ENCODE measurements at places on chromosomes 5 and 9. TPM values are rescaled to one million over a fixed set of nuclear protein-coding genes. Genes with fewer than 3 reads are reported as not detected.

- no peaks in the 10 kb centered on the region for H3K36me3 ChIP-seq
- H3K4me3 ChIP-seq, result no peak overlapping the region
- DNase-seq, result no peak
- no peaks in the 10 kb centered on the region for H3K27me3 ChIP-seq
- no peaks in the 10 kb centered on the region for H3K4me1 ChIP-seq
- no peak overlapping the region for H3K27ac ChIP-seq
Measured at GRCh38 chr5:24609706-24610105, 35.1 kb downstream of the CDH10 start.

DNA sequence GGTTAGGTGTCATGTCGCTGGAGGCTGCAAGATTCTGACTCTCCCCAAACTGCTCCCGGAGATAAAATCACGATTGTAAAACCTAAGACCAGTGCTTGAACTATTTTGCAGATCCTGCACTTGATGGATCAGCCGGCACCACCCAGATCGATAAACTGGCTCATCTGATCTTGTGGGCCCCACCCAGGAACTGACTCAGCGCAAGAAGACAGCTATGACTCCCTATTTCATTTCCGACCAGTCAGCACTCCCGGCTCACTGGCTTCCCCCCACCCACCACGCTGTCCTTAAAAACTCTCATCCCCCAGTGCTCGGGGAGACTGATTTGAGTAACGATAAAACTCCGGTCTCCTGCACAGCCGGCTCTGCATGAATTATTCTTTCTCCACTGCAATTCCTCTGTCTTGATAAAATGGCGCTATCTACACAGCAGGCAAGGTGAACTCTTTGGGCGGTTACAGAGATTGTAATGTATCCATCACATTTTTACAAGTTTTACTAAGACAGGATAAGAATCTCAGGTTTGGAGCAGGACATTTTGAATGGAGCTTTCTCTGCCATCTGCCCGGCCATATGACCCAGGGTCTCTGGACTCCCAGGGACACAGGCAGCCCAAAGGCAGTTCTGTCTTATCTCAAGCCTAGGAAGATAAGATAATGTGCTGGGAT is 10.6 kb upstream of the PPP1R26 start:
- no peak overlapping the region for H3K4me3 ChIP-seq
- H3K27me3 ChIP-seq, result no peaks in the 10 kb centered on the region
- no peak overlapping the region for H3K27ac ChIP-seq
- no peak for DNase-seq

DNA sequence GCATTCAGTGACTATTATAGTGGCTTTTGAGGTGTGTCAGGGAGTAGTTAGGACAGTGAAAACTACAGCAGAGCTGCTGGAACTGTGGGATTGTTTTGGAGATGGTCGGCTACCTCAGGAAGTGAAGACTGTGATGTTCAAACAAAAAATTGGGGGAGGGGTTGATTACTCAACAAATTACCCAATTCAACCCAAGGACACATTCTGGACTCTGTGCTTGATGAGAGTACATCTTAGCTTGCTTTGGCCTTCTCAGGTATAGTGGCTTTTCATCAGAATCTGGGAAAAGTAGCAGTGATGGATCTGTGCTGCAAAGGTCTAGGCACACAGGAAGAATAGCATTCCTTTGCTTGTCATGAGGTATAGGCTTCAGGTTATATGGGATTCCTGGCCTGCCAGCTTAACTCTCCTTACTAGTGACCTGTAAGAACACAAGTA is 47.0 kb downstream of the SLC44A1 start:
- no peaks in the 10 kb centered on the region for H3K36me3 ChIP-seq
- H3K27ac ChIP-seq, result no peak overlapping the region
- H3K27me3 ChIP-seq, result no peaks in the 10 kb centered on the region
- H3K4me1 ChIP-seq, result no peaks in the 10 kb centered on the region
- no peak overlapping the region for H3K4me3 ChIP-seq

DNA sequence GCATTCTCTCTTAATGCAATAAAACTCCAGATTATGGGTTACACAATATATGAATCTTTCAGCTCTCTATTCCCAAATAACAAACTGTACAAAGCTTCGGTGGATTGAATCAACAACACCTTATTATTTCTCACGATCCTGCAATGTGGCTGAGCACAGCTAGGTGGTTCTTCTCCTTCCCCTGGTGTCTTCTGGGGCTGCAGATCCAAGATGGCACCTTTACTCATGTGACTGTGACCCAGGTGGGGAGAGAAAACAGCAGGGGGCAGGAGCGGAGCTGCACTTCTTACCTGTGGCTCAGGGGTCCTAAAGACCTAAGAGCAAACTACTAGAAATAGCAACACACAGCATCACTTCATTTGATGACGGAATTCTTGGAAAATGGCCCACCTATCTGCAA is 233.1 kb downstream of the IRX1 start:
- no peaks in the 10 kb centered on the region for H3K36me3 ChIP-seq
- H3K4me3 ChIP-seq, result no peak overlapping the region
- H3K4me1 ChIP-seq, result no peaks in the 10 kb centered on the region
- H3K27me3 ChIP-seq, result no peaks in the 10 kb centered on the region

- H3K27ac ChIP-seq, result no peak overlapping the region
- DNase-seq, result no peak
- H3K4me1 ChIP-seq, result no peaks in the 10 kb centered on the region
- no peaks in the 10 kb centered on the region for H3K27me3 ChIP-seq
Measured at GRCh38 chr5:121797681-121798518, 53.8 kb upstream of the FTMT start.

- DNase-seq, result no peak
- H3K27me3 ChIP-seq, result no peaks in the 10 kb centered on the region
- no peaks in the 10 kb centered on the region for H3K36me3 ChIP-seq
- no peak overlapping the region for H3K4me3 ChIP-seq
Measured at GRCh38 chr9:69273161-69273560, 51.9 kb upstream of the ENTREP1 start.

GRCh38 chr9:2593744-2594143 is 27.8 kb upstream of the VLDLR start:
- no peaks in the 10 kb centered on the region for H3K36me3 ChIP-seq
- no peaks in the 10 kb centered on the region for H3K4me1 ChIP-seq
- no peak overlapping the region for H3K27ac ChIP-seq
- no peaks in the 10 kb centered on the region for H3K27me3 ChIP-seq

DNA sequence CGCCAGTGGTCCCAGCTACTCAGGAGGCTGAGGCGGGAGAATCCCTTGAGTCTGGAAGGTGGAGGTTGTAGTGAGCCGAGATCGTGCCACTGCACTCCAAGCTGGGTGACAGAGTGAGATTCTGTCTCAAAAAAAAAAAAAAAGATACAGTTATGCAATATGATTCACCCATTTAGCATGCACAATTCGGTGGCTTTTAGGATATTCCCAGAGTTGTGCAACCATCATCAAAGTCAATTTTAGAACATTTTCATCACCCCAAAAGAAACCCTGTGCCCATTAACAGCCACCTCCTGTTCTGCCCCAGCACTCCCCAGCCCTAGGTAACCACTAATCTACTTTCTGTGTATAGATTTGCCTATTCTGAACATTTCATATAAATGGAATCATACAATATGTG is 4.3 kb upstream of the DHFR start:
- H3K4me1 ChIP-seq, result no peaks in the 10 kb centered on the region
- H3K27ac ChIP-seq, result no peak overlapping the region
- H3K36me3 ChIP-seq, result peaks cover 6% of the 10 kb centered on the region
- H3K27me3 ChIP-seq, result no peaks in the 10 kb centered on the region
- no peak for DNase-seq
- H3K4me3 ChIP-seq, result no peak overlapping the region

- H3K36me3 ChIP-seq, result no peaks in the 10 kb centered on the region
- H3K27ac ChIP-seq, result no peak overlapping the region
- no peaks in the 10 kb centered on the region for H3K4me1 ChIP-seq
- H3K4me3 ChIP-seq, result no peak overlapping the region
- no peaks in the 10 kb centered on the region for H3K27me3 ChIP-seq
Measured at GRCh38 chr9:126413391-126414068, 86.9 kb downstream of the MVB12B start.

The NEUROG1 gene
- total RNA-seq, result not detected

The ELOVL7 gene
- total RNA-seq, result 22.5 TPM

The SLC6A19 gene
- 2.2 TPM for total RNA-seq

The FIBCD1 gene
- 0.25 TPM for total RNA-seq

The IFNA14 gene
- not detected for total RNA-seq
